Aorta (tissue), 5 donors: ENCODE measurements at places on chromosomes 3 and 15. TPM values are rescaled to one million over a fixed set of nuclear protein-coding genes. Genes with fewer than 3 reads are reported as not detected.

- no peaks in the 10 kb centered on the region for H3K27me3 ChIP-seq
- no peaks in the 10 kb centered on the region for H3K36me3 ChIP-seq
- H3K4me3 ChIP-seq, result no peak overlapping the region
- peaks cover 2% of the 10 kb centered on the region for H3K4me1 ChIP-seq
These were observed 72.6 kb downstream of the ZBTB20 start for GRCh38 chr3:115074502-115074901.

DNA sequence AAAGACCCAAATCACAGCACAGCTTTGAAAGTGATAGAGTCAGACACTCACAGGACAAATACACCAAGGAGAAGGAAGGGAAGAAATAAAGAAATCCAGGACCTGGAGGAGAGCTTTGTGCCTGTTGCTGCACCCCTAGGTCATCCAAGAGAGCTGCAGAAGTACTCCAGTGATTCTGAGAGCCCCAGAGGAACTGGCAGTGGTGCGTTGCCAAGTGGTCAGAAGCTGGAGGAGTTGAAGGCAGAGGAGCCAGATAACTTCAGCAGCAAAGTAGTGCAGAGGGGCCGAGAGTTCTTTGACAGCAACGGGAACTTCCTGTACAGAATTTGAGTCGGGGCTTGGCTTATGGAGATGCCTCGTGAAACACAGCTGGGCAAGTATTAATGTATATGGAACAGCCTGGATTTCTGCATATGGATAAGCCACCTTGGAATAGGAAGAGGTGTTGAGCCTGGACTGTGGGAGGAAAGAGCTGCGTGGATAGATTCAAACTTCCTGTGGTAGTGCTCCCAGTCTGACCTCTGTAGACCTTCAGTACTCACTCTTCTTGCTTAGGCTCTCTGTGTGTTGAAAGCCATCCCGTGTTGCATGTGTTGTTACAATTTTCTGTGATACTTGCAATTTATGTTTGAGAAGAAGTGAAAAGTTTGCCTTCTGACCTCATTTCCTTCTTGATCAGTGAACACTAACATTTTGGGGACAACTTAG lies 6.1 kb downstream of the NGRN start:
- no peak overlapping the region for H3K27ac ChIP-seq
- H3K27me3 ChIP-seq, result no peaks in the 10 kb centered on the region
- DNase-seq, result no peak

GRCh38 chr15:95884276-95884675 lies 446.2 kb upstream of the NR2F2 start:
- H3K36me3 ChIP-seq, result no peaks in the 10 kb centered on the region
- DNase-seq, result no peak
- no peak overlapping the region for H3K4me3 ChIP-seq

- H3K36me3 ChIP-seq, result no peaks in the 10 kb centered on the region
- no peak overlapping the region for H3K4me3 ChIP-seq
- no peaks in the 10 kb centered on the region for H3K27me3 ChIP-seq
- H3K27ac ChIP-seq, result no peak overlapping the region
- DNase-seq, result no peak
- peaks cover 4% of the 10 kb centered on the region for H3K4me1 ChIP-seq
These were observed 75.8 kb downstream of the RORA start for GRCh38 chr15:61153291-61153690.

- no peaks in the 10 kb centered on the region for H3K4me1 ChIP-seq
- no peaks in the 10 kb centered on the region for H3K27me3 ChIP-seq
- H3K4me3 ChIP-seq, result no peak overlapping the region
- H3K36me3 ChIP-seq, result no peaks in the 10 kb centered on the region
These were observed 136.8 kb upstream of the UMPS start for GRCh38 chr3:124593442-124593829.

DNA sequence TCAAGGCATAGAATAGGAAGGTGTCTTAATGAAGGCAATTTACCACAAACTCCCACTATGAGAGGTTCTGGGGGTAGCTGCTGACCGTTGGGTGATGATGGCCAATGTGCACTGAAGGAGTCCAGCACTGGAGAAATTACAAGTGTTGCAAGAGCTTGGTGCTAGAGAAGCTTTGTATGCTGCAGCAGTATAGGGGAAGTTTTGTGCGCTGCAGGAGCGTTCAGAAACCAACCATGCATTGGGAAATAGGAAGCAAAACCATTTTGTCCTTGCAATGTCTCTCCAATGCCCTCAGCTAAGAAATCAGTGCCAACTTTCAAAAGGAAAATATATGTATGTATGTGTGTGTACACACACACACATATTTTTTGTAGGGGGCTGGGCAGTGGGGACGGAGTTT lies 441.6 kb upstream of the NAALADL2 start:
- no peak overlapping the region for H3K27ac ChIP-seq
- H3K4me3 ChIP-seq, result no peak overlapping the region
- no peaks in the 10 kb centered on the region for H3K27me3 ChIP-seq
- peak; percentile 43 for DNase-seq

GP5 gene
- 0.33 TPM for total RNA-seq
